ENCODE measurements at places on chromosomes 6 and 20. TPM values are rescaled to one million over a fixed set of nuclear protein-coding genes. Genes with fewer than 3 reads are reported as not detected.

OXT gene
- 8.4 TPM for total RNA-seq

CST5 gene
- total RNA-seq = not detected

PDE10A gene
- total RNA-seq = 0.45 TPM

GSTA3 gene
- not detected for total RNA-seq

TULP1 gene
- not detected for total RNA-seq

IBTK gene
- 27.7 TPM for total RNA-seq

MLIP gene
- 18.4 TPM for total RNA-seq

IL17F gene
- not detected for total RNA-seq

FOXQ1 gene
- 0.35 TPM for total RNA-seq

PDE7B gene
- 3.4 TPM for total RNA-seq

CRISP2 gene
- total RNA-seq = not detected

MAFB gene
- 35.3 TPM for total RNA-seq

YIPF3 gene
- 67.9 TPM for total RNA-seq

HSD17B8 gene
- total RNA-seq = 40.3 TPM

POM121L2 gene
- not detected for total RNA-seq

SCGN gene
- 2.2 TPM for total RNA-seq

KIAA1586 gene
- total RNA-seq = 4.9 TPM

FAM209B gene
- not detected for total RNA-seq

OLIG3 gene
- total RNA-seq = not detected

RNF39 gene
- total RNA-seq = 0.08 TPM

CCN2 gene
- total RNA-seq = 6.7 TPM

ATP6V1G2 gene
- not detected for total RNA-seq

NFKBIE gene
- total RNA-seq = 2.8 TPM

PRICKLE4 gene
- total RNA-seq = 7.3 TPM

PSMF1 gene
- 99.7 TPM for total RNA-seq

UBE2C gene
- total RNA-seq = 0.96 TPM

SLCO4A1 gene
- total RNA-seq = 1.7 TPM

TRIM15 gene
- total RNA-seq = 3.0 TPM

RPS18 gene
- total RNA-seq = 555 TPM

MYMX gene
- not detected for total RNA-seq

LGSN gene
- total RNA-seq = 1.0 TPM

BHLHE23 gene
- total RNA-seq = not detected

KLC4 gene
- total RNA-seq = 141 TPM

MROH8 gene
- total RNA-seq = 4.7 TPM

ANGPT4 gene
- 0.05 TPM for total RNA-seq

SLC16A10 gene
- total RNA-seq = 14.9 TPM

ARMH2 gene
- not detected for total RNA-seq
